ENCODE measurements at places on chromosomes 2 and 18. TPM values are rescaled to one million over a fixed set of nuclear protein-coding genes. Genes with fewer than 3 reads are reported as not detected.

GRCh38 chr2:106886916-106887758 is 1.2 kb upstream of the ST6GAL2 start:
- DNase-seq, result no peak

- DNase-seq, result no peak
These were observed 2.1 kb upstream of the MOGAT1 start for GRCh38 chr2:222669353-222669752.

- no peak for DNase-seq
These were observed 46.6 kb downstream of the SLC30A6 start for GRCh38 chr2:32212295-32212694.

GRCh38 chr2:29006092-29006979 is 25.2 kb downstream of the TOGARAM2 start:
- DNase-seq, result no peak

DNA sequence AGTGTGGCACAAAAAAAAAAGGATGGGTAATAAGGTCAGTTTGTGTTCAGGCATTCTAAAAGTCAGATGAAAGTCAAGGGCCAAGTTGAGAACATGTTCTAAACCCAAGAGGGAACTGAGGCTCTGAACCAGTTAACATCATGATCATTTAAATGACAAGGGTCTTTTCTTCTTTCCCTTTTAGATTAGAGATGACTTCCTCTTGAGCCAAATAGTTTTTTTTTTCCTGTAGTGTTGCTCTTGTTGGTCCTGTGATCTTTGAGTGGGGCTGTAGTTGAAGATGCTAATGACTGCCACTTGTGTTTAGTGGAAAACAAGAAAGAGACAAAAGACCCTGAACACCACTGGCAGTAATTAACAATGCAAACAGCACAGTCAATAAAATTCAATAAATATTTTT is 482.7 kb upstream of the SYT4 start:
- no peak for DNase-seq

- no peak for DNase-seq
These were observed 664 bp downstream of the NETO1 start for GRCh38 chr18:72866901-72867745.

GRCh38 chr2:105592288-105592687 is 152.4 kb upstream of the NCK2 start:
- DNase-seq, result no peak

Gene C18orf32
- total RNA-seq, result 25.9 TPM

DNA sequence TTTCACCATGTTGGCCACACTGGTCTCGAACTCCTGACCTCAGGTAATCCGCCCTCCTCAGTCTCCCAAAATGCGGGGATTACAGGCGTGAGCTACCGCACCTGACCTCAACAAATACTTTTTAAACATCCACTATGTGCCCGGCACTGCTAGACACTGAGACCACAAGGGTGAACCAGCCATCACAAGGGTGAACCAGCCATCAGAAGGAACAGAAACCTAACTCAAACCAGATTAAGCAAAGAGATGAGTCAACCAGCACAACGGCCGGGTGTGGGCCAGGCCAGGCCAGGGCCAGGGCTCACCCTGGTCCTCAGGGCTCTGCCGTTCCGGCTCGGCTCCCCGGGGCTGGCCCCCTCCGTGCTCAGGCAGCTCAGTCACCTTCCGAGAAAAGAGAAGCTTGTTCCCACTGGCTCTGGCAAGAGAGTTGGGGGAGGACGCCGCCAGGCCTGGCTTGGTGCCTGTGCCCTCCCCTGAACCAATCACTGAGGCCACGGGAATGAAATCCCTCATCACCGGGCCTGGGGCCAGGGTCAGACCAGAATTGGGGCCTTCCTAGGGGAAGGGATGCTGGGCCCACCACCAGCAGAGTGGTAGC is 4.4 kb downstream of the TEX44 start:
- no peak for DNase-seq

DNA sequence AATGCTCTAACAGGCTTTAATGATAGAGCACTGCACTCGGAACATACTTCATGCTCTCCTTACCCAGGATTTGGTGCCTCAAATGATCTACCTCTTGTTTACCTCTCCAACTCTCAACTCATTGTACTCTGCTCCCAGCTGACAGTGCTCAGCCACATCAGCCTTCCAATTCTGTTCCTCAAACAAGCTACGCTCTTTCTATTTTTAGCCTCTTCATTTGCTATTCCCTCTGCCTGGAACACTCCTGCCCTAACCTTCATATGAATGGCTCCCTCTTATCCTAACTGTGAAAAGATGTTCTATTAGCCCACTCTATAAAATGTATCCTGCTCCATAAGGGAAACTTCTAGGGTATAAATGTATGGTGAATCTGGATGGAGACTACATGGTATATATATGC is 42.5 kb downstream of the PIGN start:
- DNase-seq, result no peak

DNA sequence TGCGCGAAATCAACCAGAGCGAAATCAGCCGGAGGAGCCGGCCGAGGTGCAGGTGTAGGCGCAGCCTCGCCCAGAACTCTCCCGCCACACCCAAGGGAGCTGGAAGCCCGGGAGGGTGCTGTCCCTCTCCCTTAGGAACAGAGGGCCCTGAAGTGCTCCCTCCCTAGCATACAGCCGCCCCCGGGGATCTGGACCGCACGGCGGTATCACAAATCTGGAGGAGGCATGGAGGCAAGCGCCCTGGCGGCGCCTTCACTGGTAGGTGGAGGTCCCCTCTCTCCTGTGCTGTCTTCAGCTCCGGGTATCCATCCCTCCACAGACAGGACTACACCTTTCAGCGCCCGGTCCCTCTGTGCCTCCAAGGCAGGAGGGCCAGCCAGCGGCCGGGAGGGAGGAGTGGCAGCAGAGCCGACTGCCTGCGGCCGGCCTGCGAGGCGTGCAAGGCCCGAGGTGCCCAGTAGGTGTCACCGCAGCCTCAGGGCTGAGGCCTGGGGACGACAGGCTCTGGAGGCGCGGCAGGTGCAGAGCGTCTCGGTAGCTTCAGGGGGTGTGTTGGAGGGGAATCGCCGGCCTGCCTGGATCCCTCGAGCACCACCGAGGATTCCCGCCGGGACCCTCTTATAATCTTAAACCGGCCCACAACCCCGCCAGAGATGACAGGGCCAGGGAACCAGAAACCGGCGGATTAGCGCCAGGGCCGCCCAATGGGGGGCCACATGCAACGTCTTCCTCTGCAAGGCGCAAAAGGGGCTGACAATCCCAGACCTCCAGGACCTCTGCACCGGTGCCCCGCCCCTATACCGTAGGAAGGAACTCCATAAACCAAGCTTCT is 2.8 kb downstream of the IHH start:
- peak; percentile 84 for DNase-seq

DNA sequence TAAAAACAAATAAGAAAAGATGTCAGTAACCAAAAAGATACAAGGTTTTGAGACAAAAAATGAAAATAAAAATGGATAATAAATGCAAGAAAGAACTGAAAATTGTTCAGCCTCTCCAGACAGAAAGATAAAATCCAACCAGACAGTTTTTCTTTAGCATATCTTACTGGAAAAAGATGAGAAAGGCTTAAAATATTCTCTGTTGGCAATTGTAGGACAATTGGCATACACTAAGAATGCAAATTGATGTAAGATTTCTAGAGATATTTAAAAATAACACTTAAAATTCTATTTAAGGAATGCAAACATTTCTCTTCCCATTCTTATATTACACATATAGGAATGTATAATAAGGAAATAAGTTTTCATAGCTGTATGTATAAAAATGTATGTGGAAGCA is 590.6 kb downstream of the DSC3 start:
- no peak for DNase-seq

Gene GPR17
- not detected for total RNA-seq

GRCh38 chr18:79546781-79547272 is 132.8 kb upstream of the CTDP1 start:
- peak; percentile 51 for DNase-seq

- DNase-seq, result no peak
These were observed 95.1 kb downstream of the FIGN start for GRCh38 chr2:163640542-163641193.

DNA sequence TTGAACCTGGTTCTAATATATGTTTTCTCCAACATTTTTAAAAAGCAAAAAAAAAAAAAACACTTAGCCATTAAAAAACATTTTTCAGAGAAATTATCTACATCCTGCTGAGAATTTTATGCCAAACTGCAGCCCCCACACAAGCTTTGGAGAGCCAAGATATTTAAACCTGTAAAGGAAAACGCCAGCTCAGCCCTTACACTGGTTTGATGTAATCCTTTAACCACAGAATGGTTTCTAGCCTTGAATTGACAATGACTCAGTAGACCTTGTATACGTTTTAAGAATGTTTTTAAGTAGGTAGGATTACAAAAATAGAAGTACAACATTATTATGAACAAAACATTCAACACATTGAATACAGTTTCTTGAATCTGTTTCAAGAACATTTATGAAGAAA is 113.6 kb downstream of the BABAM2 start:
- peak; percentile 6 for DNase-seq

GRCh38 chr2:54895730-54896129 is 154.5 kb downstream of the RTN4 start:
- DNase-seq, result no peak

Gene HAAO
- total RNA-seq, result 1.4 TPM

Gene RETREG2
- total RNA-seq, result 120 TPM

Gene PLEKHH2
- total RNA-seq, result 8.6 TPM

Gene SLC19A3
- not detected for total RNA-seq

- peak; percentile 93 for DNase-seq
These were observed 17.6 kb downstream of the WNT10A start for GRCh38 chr2:218898109-218898878.

Measured in activated naive CD4-positive, alpha-beta T cell treated with anti-CD3 and anti-CD28 coated beads, Interleukin-2, amount 50 U/mL, for 72 hours (primary cell).